Renal cortical epithelial cell (primary cell): ENCODE measurements at places on chromosomes 2 and 18. TPM values are rescaled to one million over a fixed set of nuclear protein-coding genes. Genes with fewer than 3 reads are reported as not detected.

The C2orf92 gene
- total RNA-seq: 0.17 and 3.9 TPM in 2 replicates

The TLX2 gene
- 0.05 TPM in 1 of 2 replicates, not detected in the other for total RNA-seq

The CGREF1 gene
- total RNA-seq: 0.20 and 1.6 TPM in 2 replicates

- DNase-seq: no peak
Measured at GRCh38 chr2:71789556-71790204, 336.3 kb downstream of the DYSF start.

DNA sequence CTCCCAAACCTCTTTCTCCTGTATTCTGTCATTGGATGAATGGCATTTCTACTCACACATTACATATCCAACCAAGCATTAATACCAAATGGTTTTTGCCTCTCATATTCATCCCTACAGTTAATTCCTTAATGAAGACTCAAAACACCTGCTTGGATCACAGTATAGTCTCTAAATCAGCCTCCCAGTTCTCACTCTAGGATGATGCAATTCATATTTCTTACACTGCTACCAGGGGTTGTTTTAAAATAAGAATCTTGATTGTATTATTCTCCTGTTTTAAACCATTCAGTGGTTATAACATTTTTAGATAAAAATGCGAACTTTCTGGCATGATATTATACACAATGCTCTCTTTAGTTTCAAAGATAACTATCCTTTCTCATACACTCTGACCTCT, 281.4 kb upstream of the ZEB2 start:
- no peak for DNase-seq

- DNase-seq: no peak
Measured at GRCh38 chr2:46866770-46867246, 48.8 kb downstream of the MCFD2 start.

- no peak for DNase-seq
Measured at GRCh38 chr2:40286721-40287120, 165.2 kb downstream of the SLC8A1 start.

DNA sequence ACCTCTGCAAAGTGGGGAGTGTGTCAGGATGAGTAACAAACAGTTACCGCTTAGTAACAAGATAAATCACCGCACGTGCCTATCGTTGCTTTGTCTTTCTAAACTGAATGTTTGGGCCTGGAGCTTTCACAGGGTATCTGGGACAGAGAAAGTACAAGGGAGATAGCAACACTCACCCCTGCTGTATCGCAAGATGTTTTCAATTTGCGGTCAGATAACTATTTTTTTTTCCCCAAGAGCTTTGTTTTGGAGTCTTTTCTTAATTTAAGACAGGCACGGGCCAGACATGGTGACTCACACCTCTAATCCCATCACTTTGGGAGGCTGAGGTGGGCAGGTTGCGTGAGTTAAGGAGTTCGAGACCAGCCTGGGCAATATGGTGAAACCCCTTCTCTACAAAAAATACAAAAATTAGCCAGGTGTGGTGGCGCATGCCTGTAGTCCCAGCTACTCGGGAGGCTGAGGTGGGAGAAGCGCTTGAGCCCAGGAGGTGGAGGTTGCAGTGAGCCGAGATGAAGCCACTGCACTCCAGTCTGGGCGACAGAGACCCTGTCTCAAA, 146.6 kb downstream of the GBX2 start:
- no peak for DNase-seq

DNA sequence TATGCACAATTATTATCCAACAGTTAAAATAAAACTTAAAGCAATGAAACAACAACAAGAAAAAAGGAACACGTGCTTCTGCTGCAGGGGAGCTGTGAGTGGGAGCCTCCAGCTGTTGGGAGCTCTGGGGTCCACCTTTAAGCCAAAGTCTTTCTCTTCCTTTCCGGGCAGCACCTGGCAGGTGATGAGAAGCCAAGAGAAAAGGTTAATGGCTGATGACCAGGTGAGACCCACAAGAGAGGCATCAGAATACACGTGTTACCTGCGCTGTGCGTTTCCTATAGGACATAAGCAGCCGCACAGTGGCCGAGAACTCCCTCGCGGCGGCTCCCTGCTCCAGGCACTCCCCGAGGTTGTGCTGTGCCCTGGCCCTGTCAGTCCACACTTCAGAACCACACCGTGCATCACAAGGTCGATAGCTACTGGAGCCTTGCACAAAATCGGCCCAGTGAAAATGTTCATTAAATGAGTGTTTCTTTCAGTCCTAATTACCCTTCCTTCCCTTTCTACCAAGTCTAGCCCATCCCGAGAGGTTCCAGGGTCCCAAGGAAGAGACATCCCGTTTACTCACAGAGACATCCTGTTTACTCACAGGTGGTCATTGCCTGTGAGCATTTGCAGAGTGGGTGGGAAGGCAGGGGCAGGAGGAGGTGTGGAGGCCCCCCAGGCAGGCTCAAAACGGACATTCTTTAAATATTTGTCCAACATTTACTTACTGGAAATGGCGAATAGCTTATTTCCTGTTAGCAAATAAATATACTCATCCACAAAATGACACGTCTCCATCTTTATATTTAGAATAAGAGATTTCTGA, 44.9 kb upstream of the ASB18 start:
- DNase-seq: no peak

- no peak for DNase-seq
Measured at GRCh38 chr18:40259115-40259835, 1695.8 kb upstream of the PIK3C3 start.
